ENCODE measurements at places on chromosomes 13 and 19.

- no peak for DNase-seq
Measured at GRCh38 chr19:12496480-12496879, 11.9 kb upstream of the ZNF709 start.

DNA sequence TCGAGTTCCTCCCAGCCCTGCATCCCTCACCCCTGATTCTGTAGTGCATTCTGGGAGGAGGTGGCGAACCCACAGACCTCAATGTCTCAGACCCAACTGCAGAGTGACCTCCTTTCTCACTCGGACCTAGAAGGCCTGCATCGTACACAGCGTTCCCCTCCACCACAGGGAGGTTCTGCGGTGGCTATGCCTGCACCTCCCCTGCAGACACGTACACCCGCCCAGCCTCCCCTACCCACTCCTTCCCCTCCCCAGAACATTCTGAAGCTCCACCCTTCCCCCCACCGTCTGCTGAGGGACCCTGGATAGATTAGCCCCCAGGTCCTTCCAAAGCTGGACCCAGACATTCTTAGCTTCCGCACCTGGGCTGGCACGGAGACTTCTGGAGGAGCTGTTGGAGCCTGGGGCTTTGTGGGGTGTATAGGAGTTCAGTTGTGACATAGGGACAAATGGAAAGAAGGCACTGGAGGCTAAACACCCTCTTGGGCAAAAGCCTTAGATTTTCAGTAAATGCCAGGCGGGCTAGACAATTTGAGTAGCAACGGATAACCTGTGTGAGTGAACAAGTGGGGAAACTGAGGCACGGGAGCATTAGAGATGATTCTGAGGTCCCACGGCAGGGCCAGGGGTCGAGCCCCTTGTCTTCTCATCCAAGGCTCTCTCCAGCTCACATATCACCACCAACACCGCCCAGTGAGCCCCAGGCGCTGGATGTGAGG, 420 bp upstream of the FSD1 start:
- no peak for DNase-seq

DNA sequence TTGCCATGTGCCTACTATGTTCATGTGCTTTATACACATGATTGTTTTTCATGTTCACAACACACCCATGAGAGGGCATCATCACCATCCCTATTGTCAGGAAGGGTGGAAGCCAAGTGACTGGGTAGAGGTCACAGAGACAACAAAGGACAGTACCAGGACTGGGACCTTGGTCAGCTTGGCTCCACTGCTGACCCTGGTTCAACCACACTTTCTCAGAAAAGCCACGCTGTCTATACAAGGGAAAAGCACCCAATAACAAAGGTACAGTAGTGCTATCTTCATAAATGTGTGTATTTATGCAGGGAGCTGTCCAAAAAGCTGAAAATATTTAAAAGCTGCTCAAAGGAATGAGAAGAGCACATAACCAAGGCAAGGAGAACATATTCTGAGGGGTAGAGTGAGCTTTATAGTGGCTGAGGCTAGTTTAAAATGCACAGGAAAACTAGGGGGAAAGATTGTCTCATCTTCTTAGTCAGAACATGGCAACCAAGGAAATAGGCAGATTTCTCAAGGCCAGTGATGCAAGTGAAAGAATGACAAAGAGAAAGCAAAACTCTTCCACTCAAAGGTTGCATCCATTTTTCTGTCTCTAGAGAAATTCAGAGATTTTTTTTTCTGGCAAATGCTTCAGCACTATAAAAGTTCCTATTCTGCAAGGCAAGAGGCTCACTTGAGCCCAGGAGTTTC, 415.0 kb downstream of the FOXO1 start:
- DNase-seq, result no peak

GRCh38 chr13:113997845-113998751, 24.2 kb upstream of the C13orf46 start:
- peak; percentile 64 for DNase-seq

DNA sequence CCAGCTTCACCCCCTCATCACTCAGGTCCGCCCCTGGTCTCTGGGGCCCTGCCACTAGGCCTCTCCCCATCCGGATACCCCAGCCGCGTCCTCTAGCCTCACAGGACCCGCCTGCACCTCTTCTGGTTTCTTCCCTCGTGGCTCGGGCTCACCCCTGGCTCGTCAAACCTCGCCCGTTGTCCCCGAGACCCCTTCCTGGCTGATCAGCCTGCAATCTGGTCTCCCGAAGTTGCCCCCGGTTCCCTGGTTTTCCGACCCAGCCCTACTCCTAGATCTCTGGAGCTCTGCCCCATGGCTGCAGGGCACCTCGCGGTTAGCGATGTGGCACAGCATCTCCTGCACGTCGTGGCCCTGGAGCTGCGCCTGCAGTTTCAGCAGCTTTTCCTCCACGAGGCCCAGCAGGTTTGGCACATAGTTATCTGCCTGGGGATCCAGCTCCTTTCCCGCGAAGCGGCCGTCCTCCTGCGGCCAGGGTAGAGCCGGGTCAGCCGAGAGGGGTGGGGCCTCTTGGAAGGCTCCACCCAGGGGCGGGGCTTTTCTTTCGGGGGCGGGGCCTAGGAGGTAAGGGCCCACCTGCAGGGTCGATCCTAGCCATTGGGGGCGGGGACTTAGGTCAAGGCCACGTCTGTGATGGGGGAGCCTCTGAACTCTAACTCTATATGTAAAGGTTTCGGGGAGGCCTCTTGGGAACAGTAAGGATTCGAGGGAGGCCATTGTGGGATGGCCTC, 2.4 kb upstream of the RGL3 start:
- DNase-seq, result no peak

- DNase-seq, result no peak
Measured at GRCh38 chr13:48590141-48590901, 57.4 kb upstream of the RCBTB2 start.

- peak; percentile 48 for DNase-seq
Measured at GRCh38 chr19:4866595-4867424, 657 bp downstream of the PLIN3 start.

GRCh38 chr13:29882076-29882475, 31.7 kb upstream of the UBL3 start:
- DNase-seq, result no peak

- DNase-seq, result no peak
Measured at GRCh38 chr19:16536130-16536529, 6.1 kb downstream of the CHERP start.

- peak; percentile 52 for DNase-seq
Measured at GRCh38 chr19:55247621-55248099, 11.2 kb downstream of the PPP6R1 start.

GRCh38 chr19:34556488-34556887, 74.9 kb downstream of the WTIP start:
- peak; percentile 25 for DNase-seq

GRCh38 chr19:8088752-8089663, 36.4 kb downstream of the CCL25 start:
- DNase-seq, result no peak

- no peak for DNase-seq
Measured at GRCh38 chr19:7482584-7483439, 6.0 kb downstream of the PEX11G start.

DNA sequence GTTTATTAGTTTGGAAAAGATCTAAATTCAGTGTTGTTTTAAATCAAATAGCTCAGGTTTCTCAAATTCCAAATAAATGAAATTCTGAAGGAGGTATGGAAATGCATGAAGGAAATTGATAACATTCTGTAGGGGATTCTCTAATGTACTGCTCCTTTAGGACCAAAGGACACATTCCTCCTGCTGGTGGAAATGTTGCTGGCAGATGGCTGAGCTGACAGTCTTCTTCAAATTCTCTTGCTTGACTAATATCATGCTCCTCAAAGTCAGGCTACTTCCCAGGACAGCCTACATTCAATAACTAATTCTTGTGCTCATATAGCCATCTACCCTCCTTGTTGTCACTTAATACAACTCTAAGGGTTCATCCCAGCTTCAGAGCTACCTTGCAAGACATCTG, 1118.5 kb downstream of the PCDH9 start:
- DNase-seq, result no peak

DNA sequence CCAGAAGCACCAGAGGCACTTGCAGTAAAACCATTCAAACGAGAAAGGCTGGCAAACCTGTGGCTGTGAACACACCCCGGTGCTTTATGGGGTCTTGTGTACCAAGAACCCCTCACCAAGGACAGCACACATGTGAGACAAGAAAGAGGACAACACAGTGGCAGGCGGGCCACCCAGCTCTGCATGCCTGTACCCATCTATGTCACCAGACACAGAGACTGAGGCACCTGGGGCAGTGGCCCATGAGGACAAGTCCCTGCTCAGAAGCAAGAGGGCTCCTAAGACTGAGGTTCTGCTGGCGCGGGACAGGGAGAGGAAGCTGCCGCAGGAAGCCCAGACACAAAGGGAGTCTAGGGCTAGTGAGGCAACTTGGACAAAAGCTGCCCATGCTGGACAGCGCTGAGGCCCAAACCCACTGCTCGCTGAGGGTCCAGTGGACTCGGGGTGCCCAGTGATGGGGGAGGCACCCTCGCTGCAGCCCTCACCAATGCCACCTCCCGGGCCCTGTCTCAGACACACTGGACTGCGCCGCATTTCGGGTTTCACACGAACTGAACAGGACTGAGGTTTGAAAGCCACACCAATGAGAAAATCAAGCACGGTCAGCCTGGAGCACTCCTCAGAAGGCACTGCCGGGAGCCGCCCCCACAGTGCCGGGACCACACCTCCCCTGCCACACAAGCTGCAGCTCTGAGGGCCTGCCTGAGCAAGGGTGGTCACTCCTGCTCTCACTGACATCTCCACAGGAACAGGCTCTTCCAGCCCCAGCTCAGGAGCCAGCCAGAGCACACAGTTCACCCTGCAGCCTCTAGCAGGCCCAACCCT, 232.7 kb downstream of the TUBA3C start:
- DNase-seq, result no peak

GRCh38 chr13:108919036-108919907, 289.9 kb downstream of the MYO16 start:
- DNase-seq, result peak; percentile 48

- DNase-seq, result no peak
Measured at GRCh38 chr19:16463991-16464575, 7.7 kb downstream of the EPS15L1 start.

DNA sequence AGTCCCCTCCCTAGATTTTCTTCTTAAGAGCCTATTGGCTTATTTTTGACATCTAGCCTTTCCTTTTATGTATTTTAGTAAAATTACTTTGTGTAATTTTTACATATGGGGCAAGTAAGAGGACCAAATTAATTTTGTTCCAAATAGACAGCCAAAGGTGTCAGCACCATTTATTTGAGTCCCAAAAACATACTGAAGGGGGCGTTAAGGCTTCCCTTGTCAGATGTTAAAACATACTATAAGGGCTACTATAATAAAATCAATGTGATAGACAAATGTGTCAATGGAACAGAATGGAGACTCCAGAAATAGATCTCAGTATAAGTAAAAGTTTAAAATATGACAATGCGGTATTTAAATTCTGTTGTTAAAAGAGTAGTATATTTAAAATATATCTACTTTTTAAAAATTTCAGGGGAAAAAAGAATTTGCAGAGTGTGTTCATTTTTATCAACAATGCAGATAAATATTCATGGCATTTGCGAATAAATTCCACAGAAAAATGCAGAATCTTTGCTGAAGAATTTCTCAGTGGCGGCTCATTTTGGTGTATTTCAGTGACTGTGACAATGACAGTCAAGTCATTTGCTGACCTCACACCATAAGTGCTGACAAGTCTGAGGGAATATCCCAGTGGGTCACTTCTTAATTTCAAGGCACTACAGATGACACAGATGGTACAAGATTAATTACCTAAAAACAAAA, 133.7 kb downstream of the MTUS2 start:
- no peak for DNase-seq

DNA sequence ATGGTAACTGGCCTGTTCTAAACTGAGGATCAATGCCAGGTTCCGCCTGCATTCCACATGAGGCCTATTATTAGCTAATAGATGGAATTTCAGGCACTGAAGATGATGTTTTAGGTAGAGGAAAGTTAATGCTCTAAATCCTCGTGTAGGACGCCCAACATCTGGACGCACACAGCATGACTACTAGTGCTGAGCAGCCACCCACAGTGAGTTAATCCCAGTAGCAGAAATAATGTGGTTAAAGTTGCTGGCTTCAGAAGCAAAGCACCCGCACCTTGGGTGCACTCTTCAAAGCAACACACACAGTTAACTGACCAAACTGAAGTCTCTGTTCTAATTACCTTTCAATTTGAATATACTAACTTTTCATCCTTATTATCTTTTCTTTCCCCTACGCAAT, 150.6 kb downstream of the DIAPH3 start:
- DNase-seq, result no peak

DNA sequence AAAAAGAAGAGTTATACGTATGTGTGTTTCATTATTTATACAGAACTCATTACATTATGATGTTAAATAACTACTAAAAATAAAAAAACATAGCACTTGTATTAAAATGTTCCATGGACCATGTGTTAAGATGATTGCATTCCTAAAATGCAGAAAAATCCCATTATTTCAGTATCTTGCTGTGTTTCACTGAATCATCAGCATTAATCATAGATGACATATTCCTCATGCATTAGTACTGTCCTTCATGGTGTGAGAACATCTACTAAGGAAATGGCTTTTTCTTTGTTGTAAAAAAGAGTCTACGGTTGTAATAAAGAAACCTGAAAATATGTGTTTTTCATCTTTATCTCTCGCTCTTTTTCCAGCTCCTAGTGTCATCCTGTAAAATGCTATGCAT, 416.5 kb downstream of the FGF14 start:
- no peak for DNase-seq

DNA sequence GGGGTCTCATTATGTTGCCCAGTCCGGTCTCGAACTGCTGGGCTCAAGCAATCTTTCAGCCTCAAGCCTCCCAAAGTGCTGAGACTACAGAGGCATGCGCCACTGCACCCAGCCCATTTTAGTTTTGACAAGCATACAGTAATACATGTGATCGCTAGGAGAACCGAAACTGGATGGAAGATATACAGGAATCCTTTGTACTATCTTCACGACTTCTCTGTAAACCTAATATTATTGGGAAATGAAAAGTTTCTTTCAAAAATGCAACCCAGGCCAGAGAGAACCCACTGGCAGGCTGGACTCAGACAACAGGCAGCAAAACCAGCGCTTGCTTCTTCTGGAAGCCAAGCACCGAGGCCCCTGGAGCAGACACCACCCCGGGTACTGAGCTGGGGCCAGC, 9.4 kb downstream of the C19orf12 start:
- no peak for DNase-seq

DNA sequence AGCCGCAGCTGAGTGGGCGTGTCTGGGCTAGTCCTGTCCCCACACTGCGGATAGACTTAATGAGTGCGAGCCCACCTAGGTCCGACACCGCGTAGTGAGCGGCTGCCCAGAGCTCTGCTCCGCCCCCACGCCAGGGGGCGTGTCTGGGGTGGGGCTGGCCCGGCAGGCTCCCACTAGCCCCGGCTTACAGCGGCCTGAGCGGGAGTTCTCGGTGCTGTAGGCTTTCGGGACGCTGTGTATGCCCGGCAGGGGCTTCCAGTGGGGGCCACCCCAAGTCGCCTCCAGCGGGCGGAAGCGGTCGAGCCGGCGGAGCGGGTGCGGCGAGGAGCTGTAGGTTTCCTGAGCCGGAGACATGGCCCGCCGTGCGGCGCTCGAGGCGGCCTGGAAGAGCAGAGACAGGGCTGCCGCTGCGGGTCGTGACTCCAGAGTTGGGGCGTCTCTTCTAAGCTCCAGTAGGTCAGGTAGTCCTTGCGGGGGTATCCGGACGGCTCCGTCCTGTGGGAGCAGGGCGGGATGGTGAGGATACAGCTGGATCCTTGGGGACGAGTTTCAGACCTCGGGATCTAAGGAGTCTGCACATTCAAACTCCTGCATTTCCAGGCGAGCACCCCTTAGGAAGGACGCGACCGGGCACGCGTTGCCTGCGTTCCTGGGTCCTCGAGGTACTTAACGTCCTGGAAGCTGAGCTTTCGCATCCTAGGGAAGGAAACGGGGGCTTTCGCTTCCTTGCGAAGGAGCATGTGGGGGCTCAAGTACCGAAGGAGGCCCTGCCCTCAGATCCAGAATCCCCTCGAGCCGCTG, 1.2 kb downstream of the CGB7 start:
- peak; percentile 37 for DNase-seq

GRCh38 chr19:54203151-54203611, 2.5 kb downstream of the RPS9 start:
- peak; percentile 28 for DNase-seq

All from AG10803 (cell line).